ENCODE measurements at places on chromosomes 7 and 10. TPM values are rescaled to one million over a fixed set of nuclear protein-coding genes. Genes with fewer than 3 reads are reported as not detected.

DNA sequence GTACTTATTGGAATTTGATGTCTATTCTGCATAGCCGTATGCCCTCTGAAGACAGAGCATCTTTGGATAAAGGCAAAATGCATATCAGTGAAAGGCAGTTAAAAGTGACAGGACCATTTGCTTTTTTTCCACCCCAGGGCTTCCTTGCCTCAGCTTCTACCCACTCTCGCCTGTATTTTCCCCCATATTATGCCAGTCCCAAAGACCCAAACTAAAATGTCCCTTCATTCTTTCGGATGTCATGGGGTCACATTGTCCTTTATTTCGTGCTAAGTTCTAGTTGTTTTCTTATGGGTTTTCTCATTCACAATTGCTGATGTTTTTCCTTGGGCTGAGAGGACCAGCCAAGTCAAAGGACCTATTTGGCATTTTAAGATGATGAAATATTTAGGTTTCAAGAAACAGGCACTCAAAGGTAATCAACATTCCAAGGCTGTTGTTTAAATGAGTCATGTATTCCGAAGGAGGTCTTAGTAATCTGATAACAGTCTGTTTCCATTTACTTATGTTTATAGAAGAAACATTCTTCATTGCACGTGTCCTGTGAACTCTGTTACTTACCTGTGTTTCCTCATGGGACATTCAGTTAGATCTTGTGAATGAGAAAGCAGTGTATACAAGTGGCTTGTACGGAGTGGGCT is 74.1 kb downstream of the DNAH11 start:
- DNase-seq = no peak

The TCERG1L gene
- 0.96 TPM for total RNA-seq

GRCh38 chr10:22597138-22597537 is 117.2 kb downstream of the PIP4K2A start:
- DNase-seq = no peak

DNA sequence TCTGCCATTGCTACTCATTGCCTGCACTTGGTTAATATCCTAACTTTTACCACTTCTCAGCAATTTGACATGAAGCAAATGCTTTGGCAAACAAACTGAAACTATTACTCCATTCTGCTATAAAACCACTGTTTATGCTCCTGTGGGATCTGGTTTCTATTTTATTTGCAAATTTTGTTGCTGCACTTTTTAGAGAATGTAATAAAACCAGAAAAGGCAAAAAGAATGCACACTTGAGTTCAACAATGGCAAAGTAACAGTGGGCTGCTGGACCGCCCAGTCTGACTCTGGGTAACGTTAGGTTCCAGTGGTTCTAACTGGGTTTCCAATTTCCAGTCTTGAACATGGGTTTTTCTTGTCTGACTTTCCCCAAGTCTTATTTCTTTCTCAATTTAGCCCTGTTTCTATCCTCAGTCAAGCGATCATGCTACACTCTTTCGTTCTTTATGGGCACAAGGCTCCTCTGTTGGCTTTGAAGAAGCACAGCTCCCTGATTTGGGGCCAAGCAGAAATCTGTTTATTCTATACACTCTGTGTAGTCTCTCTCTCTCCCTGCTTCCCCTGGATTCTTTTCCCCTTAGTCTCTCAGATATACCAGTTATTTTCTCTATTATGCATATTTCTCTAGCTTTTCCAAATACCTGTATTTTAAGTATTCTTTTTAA is 129.2 kb upstream of the FAM3C start:
- no peak for DNase-seq

DNA sequence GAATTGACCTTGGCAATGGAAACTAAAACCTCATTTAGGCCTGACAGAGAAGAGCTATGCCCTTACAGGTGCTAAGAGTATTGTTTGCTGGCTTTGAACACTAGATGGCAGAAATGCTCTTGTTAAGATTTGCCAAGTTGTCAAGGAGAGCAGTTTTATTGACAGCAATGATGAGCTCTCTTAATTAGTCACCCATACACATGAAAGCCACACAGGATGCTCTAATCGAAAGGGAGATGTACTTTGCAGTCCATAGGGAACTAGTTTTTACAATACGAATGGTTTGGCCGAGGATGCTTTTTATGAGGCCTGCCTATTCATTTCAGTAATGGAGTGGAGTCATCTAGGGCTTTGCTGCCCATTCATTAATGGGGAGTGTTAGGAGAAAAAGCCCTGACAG is 45.4 kb upstream of the MBL2 start:
- DNase-seq = no peak

DNA sequence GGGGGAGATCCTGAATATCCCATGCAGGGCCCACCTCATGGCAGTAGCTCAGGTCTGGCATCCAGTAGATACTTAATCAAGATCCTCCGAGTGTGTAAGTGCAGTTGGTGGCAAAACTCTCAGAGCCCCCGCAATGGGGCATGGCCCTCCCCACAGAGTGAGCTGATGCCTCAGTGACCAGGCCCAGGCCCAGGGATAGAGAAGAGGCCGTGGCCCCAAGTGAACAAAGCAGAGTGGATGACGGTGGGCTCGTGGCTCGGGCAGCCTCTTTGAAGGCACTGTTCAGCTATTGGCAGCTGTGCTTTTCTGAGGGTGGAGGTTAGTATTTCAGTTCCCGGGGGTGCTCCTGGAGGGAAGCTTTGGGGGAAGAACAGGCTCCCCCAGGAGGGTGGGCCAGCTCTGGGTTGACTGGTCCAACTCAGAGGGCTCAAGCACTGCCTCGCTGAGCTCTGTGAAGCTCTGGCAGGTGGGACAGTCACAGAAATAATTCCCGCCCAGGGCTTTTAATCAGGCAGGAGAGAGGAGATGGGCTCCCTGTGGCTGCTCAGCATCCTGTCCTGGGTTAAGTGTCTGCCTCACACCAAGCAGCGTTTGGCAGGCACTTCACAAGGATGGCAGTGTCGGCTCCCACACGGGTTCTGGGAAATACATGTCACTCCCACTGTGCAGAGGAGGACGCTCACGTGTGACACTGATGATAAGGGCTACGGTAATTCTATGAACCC is 583.6 kb downstream of the TCERG1L start:
- DNase-seq = no peak

The GSTO1 gene
- 85.9 TPM for total RNA-seq

The ARMS2 gene
- total RNA-seq = not detected

GRCh38 chr7:122064971-122065370 is 79.1 kb downstream of the AASS start:
- DNase-seq = no peak

DNA sequence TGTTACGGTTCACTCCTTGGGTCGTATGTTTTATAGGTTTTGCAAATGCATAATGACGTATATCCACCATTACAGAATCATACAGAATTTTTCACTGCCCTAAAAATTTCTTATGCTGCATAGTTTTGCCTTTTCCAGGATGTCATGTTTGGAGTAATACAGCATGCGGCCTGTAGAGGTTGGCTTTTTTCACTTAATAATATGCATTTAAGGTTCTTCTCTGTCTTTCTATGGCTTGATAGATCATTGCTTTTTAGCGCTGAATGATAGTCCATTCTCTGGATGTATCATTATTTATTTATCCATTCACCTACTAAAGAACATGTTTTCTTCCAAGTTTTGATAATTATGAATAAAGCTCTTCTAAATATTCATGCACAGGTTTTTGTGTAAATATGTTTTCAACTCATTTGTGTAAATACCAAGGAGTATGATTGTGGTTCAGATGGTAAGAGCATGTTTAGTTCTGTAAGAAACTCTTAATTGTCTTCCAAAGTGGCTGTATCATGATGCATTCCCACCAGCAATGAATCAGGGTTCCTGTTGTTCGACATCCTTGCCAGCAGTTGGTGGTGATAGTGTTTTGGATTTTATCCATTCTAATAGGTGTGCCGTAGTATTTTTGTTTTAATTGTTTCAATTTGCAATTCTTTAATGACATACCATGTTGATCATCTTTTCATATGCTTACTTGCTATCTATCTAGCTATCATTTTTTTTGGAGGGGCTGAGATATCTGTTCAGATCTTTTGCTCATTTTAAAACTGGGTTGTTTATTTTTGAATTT is 531.2 kb upstream of the GHITM start:
- DNase-seq = no peak

DNA sequence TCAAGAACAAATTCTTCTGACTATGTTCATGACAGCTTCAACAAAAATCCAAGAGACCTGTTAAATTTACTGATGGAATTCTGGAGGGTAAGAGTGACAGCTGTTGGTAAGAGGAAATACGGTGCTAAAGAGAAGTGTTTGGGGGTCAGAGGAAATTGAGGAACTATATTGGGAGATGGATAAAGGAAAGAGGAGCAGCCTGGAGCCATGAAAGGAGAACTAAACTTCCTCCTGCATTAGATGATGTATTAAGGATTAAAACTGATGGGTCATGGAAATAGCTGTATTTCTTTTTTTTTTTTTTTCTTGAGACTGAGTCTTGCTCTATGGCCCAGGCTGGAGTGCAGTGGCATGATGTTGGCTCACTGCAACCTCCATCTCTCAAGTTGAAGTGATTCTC is 95.3 kb downstream of the HERPUD2 start:
- DNase-seq = no peak

GRCh38 chr7:80175744-80176143 is 41.1 kb downstream of the GNAI1 start:
- no peak for DNase-seq

DNA sequence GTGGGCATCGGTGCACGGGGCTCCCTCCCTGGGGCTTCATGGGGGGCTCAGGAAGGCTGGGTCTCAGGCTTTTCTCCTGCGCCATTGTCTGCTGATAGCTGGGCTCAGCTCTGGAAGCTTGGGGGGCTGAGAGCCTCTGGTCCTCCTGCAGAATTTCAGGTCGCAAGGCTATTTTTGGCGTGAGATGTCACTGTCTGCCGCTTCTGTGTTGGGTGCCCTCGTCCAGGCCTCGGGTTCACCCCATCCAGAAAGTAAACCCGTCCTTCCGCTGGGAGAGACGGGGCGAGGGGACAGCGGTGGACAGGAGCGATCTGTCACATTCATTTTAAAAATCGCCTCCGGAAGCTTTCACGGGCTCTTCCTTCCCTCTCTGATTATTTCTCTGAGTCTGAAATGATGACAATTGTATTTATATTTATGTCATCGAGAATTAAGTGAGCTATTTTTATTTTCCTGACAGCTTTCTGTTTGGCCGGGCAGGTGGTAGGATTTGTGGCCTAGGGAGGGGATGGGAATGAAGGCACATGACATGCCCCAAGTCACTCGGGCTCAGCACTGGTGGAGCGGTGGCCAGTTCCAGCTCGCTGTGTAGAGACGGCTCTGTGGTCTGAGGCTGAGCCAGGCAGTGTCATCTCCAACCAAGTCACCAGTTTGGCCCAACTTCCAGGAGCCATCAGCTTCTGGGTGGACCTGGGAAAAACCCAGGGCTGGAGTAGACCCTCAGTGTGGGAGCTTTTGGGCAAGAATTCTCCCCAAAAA is 40.7 kb upstream of the AP5Z1 start:
- no peak for DNase-seq

- no peak for DNase-seq
Observed at GRCh38 chr7:655758-656157, 70.7 kb upstream of the DNAAF5 start.

DNA sequence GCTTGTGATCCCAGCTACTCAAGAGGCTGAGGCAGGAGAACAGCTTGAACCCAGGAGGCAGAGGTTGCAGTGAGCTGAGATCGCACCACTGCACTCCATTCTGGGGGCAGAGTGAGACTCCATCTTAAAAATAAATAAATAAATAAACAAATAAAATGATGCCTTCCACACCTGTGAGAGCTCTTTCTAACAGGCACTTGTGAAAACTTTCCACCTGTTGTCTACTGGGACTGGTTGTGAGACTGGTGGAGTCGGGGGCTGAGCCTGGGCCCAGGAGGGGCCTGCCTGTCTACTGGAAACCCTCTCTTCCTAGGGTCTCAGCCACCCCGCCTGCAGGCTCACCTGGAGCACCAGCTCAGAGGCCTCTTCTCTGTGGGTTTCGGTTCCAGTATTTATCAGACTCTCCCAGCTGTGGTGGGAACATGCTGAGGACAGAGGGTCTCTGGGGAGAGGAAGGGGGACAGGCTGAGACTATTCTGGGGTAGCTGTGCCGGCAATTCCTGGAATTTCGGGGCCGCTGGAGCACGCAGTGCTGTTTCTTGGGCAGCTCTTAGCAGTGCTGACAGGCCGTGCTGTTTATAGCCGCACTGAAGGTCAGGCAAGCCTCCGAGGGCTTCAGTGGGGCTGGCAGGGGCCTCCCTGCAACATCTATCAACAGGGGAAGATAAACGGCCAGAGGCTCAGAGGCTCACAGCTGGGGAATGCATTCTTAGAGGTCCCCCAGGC is 3.8 kb downstream of the LDB3 start:
- no peak for DNase-seq

GRCh38 chr10:99647601-99648151 is 11.6 kb upstream of the ENTPD7 start:
- DNase-seq = no peak

DNA sequence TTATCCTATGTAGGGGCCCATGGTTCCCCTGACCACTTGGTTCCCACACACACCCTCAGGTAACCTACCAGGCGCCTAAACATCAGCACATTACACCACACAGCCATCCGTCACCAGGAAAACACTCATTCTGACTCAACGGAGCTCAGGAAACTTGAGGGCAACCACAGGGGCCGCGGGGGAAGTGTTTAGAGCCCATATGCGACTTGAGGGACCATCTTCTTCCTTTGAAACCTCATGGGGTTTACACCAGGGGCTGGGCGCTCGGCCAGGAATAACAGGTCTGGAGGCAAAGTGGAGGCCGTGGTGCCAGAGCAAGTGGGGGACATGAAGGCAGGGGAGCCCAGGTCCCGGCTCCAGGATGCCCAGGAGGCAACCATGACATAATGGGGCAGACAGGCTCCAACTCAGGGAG is 1.5 kb downstream of the STX1A start:
- DNase-seq = no peak

DNA sequence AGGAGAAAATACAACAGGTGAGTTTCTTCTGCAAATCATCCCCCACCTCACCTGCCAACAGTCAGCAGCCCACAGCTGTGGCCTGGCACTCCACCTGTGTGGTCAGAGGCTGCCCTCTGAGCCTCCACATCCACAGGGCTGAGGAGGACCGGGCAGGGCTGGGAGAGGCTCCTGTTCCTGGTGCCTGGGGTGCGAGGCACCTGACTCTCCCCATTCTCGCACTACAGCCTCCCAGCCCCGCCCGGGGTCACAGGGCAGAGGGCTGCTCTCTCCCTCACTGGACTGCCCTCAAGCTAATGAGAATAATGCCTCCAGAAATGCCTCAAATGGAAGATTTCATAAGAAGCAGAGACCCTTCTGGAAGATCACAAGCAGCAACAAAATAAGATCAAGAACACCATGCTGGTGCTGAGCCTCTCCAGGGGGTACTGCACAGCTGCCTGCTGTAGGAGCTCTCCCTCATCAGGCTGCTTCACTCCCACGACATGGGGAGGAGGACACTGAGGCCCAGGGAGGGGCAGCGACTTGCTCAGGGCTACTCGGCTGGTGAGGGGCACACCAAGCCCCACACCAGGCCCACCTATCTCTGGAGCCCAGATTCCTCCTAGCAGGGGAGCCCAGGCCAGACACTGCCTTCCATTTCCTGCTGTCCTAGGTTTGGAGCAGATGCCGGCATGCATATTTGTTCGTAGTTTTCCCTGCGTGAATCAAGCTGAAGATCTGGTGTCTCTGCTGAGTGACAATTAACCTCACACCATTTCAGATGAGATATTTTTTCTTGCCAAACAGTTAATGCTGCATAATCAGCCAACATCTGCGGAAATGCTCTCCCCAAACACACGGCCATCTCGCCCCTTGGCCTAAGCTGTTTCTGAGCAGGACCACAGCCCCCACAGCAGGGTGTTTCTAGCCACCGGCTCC is 76.5 kb downstream of the FAM53B start:
- no peak for DNase-seq

All from neural crest cell (in vitro differentiated cells).